ENCODE measurements at places on chromosomes 5 and 9.

DNA sequence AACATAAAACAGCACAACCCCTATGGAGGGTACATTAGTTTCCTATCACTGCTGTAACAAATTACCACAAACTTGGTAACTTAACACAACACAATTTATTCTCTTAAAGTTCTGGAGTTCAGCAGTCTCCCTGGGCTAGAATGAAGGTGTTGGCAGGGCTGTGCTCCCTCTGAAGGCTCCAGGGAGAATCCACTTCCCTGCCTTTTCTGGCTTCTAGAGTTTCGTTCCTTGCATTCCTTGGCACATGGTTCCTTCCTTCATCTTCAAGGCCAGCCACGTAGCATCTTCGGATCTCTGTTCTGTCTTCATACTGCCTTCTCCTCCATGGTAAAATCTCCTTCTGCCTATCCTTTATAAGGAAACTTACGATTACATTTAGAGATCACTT is 25.0 kb upstream of the GSN start:
- DNase-seq = no peak

- peak; percentile 33 for DNase-seq
Measured at GRCh38 chr5:127705120-127705892, 2.1 kb downstream of the CCDC192 start.

- DNase-seq = no peak
Measured at GRCh38 chr5:141779503-141779973, 97.5 kb upstream of the ARAP3 start.

DNA sequence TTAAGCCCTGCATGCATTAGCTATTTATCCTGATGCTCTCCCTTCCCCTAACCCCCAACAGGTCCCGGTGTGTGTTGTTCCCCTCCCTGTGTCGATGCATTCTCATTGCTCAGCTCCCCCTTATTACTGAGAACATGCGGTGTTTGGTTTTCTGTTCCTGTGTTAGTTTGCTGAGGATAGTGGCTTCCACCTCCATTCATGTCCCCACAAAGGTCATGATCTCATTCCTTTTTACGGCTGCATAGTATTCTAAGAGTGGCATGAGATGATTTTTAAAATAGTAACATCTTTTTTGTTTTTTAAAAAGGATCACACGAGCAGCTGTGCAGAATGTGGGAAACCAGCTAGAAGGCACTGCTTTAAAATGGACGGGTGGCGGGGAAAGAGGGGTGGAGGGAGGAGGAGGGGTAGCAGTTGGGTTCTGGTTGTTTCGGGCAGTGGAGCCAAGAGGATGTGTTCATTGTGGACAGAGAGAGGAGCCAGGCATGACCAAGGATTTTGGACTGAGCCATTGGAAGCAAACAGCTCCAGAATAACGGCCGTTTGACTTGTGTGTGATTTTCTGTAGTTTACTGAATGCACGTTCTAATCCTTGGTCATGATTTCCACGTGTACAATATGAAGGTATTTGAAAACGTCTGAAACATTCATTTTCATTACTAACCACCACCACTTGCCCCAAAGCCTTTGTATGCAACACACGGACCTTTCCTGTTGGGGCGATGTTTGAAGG is 1.7 kb upstream of the TENT4A start:
- no peak for DNase-seq

GRCh38 chr9:134971696-134972095 is 54.0 kb upstream of the FCN1 start:
- DNase-seq = peak; percentile 3

DNA sequence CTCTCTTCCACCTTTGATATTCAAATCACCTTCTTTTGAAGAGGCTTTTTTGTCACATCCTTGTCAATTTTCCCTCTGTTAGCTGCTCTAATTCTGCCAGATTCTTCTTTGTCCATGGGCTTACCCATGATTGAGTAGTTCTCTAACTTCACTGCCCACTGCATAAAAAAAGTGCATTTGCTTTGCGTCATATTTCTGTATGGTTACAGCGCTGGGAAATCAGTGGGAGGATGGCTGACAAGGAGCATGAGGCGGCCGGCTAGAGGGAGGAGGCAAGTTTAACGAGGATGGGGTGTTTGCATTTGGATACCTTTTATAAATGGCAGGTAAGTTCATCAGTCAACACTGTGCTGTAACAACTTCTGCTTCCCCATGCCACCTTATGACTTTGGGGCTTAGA is 116.5 kb upstream of the LHFPL2 start:
- no peak for DNase-seq

- DNase-seq = peak; percentile 69
Measured at GRCh38 chr5:134176511-134177368, at the start of gene SKP1. Gene SKP1, minus strand, starts transcription at chr5:134176950. Its CDS starts 2,928 bp downstream, at chr5:134174022.

- DNase-seq = no peak
Measured at GRCh38 chr9:34072868-34073590, 24.3 kb upstream of the UBAP2 start.

DNA sequence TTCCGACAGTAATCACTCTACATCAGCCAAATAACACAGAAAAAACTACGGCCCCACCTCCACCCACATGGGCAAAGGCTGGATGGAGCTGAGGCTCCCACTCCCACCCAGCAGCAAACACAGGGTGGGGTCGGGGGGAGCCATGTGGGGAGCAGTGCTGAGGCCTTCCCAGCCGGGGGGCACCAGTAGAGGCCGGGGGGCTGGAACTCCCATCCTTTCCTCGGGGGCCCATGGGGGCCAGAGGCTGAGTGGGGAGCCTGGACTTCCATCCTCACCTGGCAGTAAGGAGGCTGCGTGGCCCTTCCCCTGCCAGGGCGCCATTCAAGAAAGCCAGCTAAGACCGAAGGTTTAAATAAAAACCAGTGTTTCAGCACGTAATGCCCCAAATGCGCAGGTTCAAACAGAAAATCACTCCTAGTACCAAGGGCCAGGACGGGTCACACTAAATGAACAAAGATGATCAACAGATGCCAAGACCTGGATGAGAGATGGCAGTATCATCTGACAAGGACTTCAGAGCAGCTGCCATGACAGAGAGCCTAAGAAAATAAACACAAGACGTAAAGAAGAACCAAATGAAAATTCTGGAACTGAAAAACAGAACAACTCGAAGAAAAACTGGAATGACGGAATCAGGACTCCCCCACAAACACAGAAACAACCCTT is 9.4 kb downstream of the CCDC127 start:
- no peak for DNase-seq

- DNase-seq = no peak
Measured at GRCh38 chr5:161284445-161284844, 262.1 kb downstream of the GABRB2 start.

DNA sequence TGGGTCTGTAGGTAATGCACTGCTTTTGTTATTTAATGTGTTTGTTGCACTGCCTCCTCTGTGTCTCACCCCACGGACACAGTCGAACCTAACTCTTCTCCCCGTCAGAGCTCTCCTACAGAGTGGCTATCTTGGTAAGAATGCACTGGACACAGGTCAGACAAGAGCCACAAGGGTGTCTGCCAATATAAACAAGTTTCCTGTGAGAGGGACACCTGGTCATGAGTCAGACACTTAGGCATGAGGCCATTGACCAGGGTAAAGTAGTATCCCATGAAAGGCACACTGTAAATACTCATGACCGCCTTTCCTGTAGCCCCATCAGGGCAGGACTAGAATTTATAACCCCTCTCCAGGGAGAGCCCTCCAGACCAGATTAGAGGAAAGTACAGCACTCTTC is 115.5 kb downstream of the SLC12A2 start:
- no peak for DNase-seq

GRCh38 chr9:21392270-21392669 is 7.1 kb upstream of the IFNA2 start:
- no peak for DNase-seq

- no peak for DNase-seq
Measured at GRCh38 chr9:126938327-126938726, 23.7 kb downstream of the RALGPS1 start.

DNA sequence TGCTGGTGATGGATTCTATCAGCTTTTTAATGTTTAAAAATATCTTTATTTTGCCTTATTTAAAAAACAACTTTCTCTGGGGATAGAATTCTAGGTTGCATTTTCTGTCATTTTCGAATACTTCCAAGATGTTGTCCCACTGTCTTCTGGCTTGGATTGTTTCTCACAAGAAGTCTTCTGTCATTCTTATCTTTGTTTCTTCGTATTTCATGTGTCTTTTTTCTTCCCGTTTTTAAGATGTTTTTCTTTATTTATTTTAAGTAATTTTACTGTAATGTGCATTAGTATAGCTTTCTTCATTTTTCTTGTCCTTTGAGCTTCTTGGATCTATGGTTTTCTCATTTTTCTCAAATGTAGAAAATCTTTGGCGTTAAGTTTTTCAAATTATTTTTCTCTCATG is 19.1 kb downstream of the STX17 start:
- no peak for DNase-seq

DNA sequence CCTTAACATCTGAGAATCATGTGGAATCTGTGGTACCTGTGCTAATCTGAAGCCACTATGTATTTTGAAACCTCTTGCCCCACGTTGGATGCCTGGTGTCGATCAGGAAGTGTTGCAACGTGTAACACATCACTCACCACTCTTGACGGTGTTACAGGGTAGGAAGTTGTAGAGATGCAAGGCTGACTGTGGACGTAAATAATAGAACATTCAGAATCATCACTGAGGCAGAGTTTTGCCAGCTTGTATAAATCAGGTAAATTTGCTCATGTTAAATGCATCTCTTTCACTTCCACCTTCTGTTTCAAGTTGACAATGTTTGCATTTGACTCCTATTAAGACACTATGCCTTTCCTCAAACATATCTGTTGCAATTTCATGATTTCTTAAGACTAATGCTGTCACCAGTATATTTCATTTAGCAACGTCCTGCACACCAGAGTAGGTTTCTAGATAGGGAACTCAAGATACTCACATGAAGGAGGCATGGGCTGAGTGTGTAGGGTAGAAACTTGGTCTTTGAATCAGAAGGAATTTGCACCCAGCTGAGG is 38.1 kb downstream of the BASP1 start:
- DNase-seq = no peak

Measured in tibial artery (tissue), 4 donors.